ENCODE measurements at places on chromosomes 2 and 18.
A peak's percentile ranks its signal among the peaks of the same experiment; 100 is the strongest.

DNA sequence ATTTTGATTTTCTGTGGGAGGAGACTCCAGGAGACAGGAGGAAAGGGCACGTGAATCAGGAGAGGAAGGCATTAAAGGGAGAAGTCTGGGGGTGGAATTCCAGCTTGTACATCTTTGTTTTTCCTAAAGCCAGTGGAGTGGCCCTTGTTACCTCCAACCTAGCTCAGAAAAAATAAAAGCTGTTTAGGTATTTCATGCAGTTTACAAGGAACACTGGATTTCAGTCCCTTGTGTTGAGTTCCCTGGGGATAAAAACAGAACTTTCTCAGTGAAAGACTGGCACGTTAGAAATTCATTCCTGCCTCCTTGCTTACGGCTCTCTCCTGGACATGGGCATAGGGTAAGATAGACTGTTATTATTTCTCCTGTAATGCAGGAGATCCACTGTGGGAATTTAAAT is 170.2 kb downstream of the ZEB2 start:
- DNase-seq = no peak

GRCh38 chr18:79634186-79634585 is 45.4 kb upstream of the CTDP1 start:
- DNase-seq = peak; percentile 83

GRCh38 chr2:85308896-85309555 is 18.8 kb downstream of the TGOLN2 start:
- DNase-seq = no peak

DNA sequence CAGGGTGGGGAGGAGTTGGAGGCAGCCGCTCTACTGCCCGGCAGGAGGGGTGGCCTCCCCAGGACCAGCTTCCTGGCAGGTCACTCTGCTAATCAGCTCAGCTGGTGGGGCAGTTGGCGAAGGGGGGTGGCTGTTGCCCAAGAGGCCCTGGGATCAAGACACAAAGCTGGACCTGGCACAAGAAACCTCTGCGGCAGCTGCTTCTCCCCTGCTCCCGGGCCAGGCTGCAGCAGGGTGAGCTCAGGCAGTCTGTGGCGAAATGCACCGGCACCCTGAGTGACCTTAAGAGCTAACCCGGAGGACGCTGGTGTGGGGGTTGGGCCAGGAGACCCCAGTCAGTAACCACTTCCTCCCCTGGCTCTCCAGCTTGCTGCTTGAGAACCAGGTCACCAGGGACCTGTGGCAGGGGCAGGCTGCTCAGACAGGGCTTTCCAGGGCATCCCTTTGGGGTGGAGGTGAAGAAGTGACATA is 31.1 kb downstream of the TOGARAM2 start:
- no peak for DNase-seq

GRCh38 chr2:230987137-230988020 is 8.5 kb upstream of the SPATA3 start:
- DNase-seq = peak; percentile 47

GRCh38 chr18:2908946-2909335 is 62.1 kb downstream of the EMILIN2 start:
- DNase-seq = peak; percentile 83

- peak; percentile 91 for DNase-seq
Measured at GRCh38 chr2:55809875-55810621, 113.5 kb downstream of the EFEMP1 start.

DNA sequence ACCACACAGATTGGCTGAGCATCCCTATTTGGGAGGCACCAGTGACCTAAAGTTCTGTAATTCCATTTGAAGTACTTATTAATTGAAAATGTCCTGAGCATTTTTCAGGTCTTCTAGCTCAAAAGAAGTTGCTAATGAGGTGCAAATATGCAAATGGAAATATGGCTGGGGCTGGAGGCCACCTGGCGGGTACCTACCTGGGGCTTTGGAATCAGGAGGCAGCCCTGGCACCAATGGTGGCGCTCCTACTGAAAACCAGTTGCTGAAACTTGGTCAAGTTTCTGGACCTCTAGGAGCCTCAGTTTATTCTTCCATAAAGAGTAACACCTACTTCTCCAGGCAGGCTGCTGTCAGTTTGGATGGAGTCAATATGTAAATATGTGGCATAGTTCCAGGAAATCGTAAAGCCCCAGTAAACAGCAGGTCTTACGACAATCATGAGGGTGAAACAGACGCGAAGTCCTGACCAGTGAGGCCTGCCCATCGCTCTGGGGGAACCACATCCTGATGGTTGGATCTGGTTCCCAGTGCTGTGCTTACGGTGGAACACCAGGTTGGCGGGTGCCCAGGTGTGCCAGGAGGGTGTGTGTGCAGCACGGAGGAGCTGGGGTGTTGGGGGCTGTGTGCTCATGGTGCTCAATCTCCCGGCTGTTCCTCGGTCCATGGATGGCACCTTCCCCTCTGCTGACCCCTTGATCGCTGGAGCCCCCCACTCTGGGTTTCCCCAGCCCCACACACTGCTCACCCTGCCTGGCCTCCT is 186.1 kb downstream of the TWIST2 start:
- no peak for DNase-seq

- no peak for DNase-seq
Measured at GRCh38 chr18:47585914-47586313, 334.5 kb upstream of the SKOR2 start.

GRCh38 chr18:2965797-2966196 is 47.1 kb downstream of the LPIN2 start:
- no peak for DNase-seq

DNA sequence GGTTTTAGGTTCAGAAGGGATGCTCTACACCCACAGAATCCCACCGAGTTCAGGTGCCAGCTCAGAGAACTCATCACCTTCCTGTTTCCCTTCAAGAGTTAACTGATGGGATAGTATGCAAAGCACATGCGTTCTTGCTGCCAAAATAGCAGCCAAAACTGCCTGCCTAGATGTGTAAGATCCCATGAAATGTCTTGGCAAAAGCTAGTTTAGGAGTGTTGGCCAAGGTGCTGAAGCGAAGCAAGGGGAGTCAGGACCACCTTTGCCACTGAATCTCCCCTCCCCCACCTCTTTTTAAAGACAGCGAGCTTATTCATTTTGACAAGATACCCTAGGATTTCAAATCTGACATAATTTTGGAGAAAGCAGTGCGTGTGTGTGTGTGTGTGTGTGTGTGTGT is 2.1 kb downstream of the DOCK10 start:
- DNase-seq = no peak

GRCh38 chr18:37812961-37813360 is 247.4 kb upstream of the CELF4 start:
- DNase-seq = no peak

- DNase-seq = no peak
Measured at GRCh38 chr2:112048887-112049286, 6.2 kb upstream of the TMEM87B start.

DNA sequence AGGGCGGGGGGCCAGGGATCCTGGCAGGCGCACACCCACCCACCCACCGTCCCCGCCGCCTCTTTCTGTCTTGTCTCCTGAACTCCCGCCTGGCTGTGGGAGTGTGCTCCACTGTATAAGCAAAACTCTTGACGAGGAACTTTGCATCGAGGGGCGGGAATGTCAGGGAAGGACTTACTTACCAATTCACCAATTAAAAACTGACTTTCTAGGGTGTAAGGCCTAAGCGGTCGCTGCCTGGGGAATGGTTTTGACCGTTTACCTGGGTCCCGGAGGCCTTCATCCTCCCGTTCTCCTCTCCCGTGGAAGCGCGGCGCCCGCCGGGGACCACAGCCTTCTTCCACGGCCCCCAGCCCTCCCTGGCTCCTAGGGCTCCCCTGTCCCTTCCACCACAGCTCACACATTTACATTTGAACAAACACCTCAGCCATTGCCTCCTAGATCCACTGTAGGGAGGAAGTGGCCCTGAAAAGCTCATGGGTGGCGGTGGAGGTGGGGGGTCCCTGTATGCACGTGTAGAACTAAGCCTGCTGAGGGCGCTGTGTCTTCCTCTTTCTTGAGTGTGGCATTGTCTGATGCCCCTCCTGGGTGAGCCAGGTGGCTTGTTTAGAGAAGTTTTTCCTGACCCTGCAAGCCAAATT is 8.9 kb downstream of the ASIC4 start:
- no peak for DNase-seq

DNA sequence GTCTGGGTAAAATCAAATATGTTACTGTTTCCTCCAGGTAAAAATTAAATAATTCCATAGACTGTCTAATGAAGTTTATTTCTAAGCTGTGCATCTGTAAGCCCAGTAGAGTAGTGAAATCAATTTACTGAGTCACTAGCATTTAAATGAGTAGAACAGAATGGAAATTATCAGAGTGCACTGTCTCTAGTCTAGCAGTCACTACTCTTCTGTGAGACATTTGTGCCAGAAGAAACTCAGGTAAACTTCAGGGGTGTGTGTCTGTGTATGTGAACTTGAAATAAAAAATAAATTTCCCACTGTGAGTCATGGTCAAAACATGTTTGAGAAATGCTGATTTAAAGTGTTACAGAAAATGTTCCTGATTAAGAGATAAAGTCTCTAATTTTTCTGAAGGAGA is 146.4 kb downstream of the RIF1 start:
- no peak for DNase-seq

DNA sequence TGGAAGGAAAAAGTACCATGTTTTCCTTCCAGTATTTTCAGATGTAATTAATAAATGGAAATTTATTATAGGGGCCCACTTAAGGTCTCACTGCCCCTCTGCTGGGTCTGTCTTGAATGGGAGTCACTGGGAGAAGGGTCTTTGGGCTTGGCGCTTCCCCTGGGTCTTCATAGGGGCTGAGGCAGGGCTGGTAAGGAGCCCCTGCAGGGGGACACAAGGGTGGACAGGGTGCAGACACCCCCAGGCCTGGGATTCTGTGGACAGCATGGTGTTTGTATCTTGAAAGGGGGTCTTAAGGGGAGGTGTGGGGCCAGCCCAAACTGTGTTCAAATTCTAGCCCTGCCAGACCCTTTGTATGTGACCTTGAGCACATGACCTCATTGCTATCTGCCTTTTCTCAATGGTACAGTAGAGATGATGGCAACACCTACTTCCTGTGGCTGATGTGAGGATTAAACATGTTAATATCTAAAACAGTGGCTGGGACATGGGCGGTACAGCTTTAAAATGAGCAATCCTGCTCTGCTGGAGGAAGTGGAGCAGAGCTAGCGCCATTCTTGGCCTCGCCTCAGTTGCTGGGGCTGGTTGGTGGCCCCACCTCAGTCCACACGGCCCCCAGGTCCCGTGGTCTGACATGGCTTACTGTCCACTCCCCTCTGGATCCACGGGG is 71.6 kb downstream of the GNAL start:
- DNase-seq = no peak

DNA sequence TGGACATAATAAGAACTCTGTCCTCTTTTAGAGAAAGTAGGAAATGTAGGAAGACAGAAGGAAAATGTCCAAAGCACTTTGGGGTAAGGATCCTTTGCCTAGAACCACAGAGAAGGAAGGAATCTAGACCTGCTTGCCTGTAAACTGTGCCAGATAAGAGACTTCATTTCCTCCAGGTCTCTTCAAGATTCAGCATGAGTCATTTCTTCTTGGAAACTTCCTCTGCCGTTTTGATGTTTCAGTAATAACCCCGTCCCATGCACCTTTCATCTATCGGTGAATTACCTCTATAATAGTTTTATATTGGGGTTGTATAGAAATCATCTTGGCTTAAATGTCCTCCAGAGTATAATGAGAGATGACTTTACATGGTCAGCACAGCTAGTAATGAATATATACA is 63.2 kb upstream of the LRATD1 start:
- no peak for DNase-seq

- no peak for DNase-seq
Measured at GRCh38 chr2:180669016-180669415, 311.4 kb upstream of the UBE2E3 start.

DNA sequence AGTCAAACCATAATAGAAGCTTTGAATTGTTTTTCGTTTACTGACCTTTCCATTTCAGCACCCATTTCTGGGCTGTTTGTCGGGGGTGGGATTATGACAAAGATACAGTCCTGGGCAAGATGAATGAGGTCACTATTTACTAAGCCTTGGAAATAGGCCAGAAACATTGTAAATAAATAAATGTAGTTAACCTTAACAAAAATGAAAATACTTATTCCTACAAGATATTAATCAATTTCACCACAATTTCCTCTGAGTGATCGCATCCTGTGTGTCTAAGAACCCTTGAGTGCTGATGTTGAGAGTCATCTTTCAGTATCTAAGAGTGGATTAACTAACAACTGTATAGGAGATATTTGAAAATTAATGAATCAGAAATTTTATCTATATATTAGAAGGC is 14.0 kb downstream of the ITGA4 start:
- no peak for DNase-seq

GRCh38 chr2:24359129-24360049 is 947 bp downstream of the ITSN2 start:
- DNase-seq = peak; percentile 91

GRCh38 chr18:62460851-62461300 is 61.9 kb upstream of the ZCCHC2 start:
- DNase-seq = no peak

GRCh38 chr2:147594038-147594437 is 250.8 kb upstream of the ACVR2A start:
- no peak for DNase-seq

DNA sequence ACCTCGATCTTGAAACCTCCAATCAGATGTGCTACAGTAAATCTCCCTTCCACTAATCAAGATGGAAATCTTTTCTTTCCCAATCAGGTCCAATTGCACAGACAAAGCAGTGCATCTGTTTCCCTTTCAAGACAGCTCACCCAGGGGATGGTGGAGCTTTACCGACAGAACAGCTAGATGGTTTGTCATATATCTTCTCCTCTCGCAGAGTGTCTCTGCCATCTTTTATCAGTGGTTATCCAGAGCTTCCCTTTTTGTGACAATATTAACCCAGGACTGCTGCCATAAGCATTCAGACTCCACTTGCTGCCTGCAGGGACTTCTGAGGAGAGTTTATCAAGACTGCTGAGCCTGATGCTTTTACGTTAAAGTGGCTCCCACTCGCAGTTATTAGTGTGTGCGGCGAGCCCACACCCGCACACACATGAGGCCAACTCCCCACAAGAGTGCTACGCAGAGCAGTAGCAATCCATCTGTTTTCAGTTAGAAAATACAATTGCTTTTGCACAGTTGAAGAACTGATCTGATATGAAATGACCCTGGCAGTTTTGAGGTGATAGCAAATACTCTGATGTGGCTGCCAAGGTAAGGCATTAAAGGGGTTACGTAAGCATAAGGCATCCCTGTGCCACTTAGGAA is 398.9 kb downstream of the NCKAP5 start:
- no peak for DNase-seq

GRCh38 chr2:114527330-114527983 is 85.0 kb downstream of the DPP10 start:
- DNase-seq = no peak
